ENCODE measurements at places on chromosomes 12 and 14.

GRCh38 chr14:70045844-70046535 is 142.8 kb downstream of the SLC8A3 start:
- peak; percentile 77 for DNase-seq

DNA sequence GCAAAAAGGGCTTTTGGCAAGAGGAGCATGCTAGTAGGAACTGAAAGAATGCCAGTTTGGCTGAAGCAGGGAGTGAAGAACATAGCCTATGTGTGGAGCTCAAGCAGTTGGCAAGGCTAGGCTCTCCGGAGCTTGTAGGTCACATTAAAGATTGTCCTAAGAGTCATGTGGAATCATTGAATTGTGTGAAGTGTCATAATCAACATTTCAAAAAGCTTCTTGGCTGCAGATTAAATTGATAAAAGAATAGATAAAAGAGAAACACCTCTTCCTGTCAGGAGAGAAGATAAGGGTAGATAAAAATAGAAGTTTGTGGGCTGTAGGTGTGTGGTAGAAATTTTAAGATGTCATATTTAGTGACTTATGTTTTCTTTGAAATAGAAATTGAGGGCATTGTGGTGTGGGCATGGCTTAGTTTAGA is 36.1 kb downstream of the CPSF6 start:
- DNase-seq: no peak

DNA sequence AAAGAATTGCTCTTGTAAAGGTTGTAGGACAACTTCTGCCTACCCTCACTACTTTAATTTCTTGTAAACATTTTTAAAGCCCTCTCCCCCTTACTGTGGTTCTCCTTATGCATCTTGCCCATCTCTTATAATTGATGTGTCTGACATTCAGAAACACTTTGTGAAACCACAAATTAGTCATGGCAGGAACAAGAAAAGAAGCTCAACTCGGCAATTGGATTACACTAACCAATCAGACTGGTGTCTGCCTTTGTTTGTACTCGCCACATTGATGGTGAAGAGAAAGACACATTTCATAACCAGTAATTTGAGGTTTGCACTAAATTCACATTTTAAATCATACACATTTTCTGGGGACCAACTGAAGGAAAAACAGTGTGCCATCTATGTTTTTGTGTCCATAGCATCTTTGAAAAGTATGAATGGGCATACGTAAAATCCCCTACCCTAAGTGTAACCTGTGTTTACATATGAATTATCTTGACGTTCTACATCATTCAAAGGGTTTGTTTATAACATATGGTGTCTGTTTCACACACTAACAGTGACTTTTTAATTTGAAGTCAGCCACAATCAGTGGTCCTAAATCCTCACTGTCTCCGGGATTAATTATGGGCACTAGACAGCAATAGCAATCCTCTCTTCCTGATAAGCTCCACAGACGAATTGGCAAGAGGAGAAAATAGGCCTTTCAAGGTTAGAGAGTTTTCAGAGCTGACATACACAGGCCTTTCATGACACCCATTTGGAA is 49.9 kb downstream of the OTX2 start:
- DNase-seq: no peak

GRCh38 chr12:115983226-115983798 is 294.2 kb downstream of the MED13L start:
- peak; percentile 14 for DNase-seq
